ENCODE measurements at places on chromosomes 16 and 17.

GRCh38 chr17:81097134-81097942, 62.4 kb downstream of the BAIAP2 start:
- DNase-seq: peak; percentile 47

DNA sequence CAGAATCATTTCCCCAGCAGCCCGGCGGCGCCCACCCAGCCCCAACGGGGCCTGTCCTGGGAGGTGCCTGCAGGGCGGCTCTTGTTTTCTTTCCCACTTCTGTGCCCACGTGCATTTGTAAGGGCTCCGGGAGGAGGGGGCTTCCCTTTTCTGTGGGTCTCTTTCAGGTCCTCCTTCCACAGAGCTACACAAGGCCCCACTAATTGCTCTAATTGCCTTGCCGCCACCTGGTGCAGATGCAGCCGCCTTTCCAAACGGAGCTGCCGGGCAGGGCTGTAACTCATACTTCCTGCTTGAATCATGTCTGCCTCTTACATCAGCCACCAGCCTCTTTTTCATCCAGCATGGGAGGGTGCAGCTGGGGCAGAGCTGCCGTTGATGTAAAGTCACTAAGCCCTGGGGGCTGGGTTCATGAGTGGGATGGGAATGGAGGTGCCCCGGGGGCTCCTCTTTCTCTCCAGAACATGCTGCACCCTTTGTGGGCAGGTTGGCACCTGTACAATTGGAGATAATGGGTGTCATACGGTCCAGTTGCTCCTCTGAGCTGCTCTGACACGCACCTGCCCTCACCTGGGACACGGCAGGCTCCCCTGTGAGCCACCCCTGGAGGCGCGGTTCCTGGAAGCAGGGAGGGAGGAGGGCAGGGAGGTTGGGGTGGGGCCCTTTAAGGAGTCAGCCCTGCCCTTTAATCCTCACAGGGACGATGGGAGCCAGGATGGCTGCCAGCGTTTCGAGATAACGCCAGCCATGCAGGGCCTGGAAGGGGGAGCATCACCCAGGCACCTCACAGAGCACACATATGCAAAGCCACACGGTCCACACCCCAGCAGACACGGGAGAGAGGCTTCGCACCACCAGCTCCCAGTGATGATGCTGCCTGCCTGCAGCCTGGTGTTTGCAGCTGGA, 41.1 kb upstream of the KLHDC4 start:
- no peak for DNase-seq

- no peak for DNase-seq
These were observed 8.6 kb downstream of the HIC1 start for GRCh38 chr17:2063261-2064146.

DNA sequence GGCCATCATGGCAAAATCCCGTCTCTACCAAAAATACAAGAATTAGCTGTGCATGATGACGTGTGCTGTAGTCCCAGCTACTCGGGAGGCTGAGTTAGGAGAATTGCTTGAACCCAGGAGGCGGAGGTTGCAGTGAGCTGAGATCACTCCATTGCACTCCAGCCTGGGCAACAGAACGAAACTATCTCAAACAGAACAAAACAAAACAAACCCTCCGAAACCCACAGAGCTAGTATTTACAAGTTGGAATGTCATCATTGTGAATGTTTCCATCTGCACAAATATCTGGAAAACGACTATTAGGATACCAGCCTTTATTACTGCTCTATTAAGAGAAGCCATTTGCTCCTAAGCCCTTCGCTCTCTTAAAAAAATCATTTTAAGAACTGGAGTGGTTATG, 26.0 kb downstream of the SMARCE1 start:
- no peak for DNase-seq

DNA sequence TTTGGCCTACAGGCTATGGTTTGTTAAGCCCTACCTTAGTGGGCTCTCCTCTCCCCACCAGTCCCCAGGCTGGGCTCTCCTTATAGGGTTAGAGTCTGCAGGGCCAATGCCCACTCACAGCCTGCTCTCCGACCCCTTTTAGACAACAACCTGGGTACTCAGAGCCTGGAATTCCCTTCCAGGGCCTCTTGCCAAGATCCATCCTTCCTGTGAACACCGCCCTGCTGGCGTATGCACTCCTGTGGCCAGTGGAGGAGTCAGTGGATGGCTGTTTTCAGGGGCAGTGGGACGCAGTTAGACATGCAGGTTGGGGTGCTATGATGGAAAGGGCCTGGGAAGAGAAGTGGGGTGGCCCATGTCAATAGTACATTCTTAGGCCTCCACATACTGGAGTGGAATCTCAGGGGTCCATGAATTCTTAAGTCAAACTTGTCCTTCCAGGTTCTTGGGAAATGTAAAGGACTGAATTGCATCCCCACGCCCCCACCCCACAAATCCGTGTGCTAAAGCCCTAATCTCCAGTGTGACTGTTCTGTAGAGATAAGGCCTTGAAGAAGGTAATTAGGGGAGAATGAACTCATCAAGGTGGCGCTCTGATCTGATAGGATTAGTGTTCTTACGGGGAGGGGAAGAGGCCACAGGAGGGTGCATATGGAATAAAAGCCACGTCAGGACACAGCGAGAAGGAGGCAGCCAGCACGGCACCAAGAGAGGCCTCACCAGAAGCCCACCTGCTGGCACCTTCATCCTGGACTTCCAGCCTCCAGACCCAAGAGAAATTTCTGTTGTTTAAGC, 81.6 kb upstream of the CACNG5 start:
- DNase-seq: no peak

DNA sequence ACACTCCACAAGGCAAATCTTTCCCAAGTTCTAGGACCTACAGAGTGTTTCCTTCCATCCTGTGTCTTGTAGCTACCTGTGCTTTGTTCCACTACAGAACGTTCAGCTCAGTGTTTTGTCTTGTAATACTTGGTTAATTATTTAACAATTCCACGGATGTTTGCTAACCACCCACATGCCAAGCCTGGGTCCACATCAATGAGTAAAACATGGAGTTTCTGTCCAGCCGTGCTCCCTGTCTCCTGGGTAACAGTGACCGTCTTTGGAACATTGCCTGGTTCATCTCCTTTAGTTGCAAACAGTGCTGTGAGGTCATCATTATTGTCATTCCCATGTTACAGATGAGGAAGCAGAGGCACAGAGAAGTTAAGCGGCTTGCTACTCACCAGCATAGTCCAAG, 41.3 kb downstream of the IRF8 start:
- DNase-seq: no peak

- no peak for DNase-seq
These were observed 30.6 kb downstream of the MRM3 start for GRCh38 chr17:812638-813204.

DNA sequence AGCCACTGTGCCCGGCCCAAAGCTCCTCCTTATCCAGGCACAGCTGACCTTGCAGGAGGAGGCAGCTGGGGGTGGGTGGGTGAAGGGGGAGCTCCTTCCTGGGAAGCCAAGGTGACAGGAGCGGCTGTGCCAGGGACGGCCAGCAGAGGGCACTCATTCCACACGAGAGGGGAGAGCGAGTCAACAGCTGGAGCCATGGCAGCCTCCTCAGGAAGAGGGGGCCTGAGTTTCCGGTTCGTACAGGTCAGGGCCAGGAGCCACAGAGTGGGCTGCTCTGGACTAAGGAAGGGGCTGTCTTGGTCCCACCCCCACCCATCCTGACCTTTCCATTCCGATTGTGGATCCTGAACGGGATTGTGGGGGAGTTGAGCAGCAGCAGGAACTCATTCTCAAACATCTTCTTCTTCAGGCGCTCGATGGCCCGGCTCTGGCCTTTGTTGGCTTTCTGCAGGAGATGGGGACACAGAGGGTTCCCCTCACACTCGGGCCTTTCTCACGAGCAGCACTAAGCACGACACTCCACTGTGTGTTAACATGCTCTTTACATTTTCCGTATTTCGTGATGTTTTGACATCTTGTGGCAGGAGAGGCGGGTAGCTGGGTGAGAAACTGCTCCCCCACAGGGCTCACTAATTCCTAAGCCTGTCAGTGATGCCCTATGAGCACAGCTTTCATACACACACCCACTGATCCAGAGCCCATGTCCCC, 61.6 kb downstream of the TIMM22 start:
- DNase-seq: peak; percentile 30

DNA sequence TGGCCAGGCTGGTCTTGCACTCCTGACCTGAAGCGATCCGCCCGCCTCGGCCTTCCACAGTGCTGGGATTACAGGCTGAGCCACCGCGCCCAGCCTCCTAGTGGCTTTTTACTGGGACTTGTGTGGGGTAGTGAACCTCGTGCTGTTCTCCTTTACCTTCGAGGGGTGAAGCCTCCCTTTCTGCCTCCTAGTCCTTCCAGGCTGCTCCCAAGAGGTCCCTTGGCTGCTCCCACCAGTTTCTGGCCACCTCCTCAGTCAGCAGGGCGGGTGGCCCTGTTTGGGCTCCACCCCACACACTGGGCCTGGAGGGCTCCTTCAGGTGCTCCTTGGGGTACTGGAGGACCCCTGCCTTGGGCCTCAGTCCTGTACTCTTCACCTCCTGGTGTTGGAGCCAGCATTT, 70.9 kb upstream of the ZNF750 start:
- no peak for DNase-seq

DNA sequence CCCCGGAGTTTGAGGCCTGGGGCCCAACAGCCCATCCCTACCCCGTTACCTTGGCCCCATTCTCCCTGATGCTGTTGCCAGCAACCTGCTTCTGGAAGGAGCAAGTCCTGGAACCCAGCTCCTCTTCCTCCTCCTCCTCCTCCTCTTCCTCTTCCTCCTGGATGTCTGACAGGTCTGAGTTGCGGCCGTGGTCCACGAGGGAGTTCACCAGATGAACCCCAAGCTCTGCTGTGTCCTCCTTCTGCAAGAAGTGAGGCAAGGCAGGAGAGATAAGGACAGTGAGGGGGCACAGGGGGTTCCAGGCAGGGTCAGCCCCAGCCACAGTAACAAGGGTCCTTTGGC, 18.7 kb downstream of the TSPOAP1 start:
- no peak for DNase-seq

GRCh38 chr17:49390548-49391324, 23.9 kb downstream of the PHB1 start:
- DNase-seq: no peak

GRCh38 chr17:29760279-29761039, 137.7 kb upstream of the CORO6 start:
- peak; percentile 18 for DNase-seq

GRCh38 chr16:1614456-1615102, 2.4 kb downstream of the CRAMP1 start:
- no peak for DNase-seq

DNA sequence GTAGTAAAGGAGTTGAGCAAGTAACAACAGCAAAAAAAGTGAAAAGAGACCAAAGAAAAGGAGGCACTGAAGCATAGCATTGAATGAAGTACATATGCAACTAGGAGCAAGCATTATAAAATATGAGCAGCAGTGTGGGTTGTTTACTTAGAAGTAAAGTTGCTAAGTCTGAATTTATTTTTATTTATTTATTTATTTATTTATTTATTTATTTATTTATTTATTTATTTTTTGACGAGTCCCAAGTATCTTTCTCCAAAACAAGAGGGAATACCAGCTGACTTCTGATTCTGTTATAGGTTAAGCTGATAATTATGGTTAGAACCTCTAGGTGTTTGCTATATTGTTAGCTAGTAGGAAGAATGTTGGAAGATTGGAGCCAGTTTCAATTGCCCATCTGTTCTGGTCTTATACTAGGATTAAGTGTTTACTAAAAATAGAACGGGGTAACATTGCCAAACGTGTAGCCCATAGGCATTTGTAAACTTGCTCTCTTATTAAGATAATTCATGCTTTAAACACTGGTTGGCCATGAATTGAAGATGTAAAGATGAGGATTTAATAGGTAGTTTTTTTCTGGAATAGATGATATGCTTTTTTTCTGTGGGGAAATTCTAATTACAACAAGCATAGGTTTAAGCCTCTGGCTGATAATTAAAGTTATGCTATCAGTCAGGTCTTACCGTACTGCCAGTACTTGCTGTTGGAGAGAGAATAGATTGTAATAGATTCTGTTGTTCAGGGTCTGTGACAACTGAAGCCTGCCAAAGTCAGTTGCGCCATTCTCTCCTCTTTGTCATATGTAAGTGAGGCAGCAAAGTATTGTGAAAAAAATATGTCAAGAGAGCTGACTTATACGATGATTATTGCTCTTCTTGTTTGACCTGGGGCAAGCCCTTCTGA, 66.7 kb downstream of the PPM1E start:
- DNase-seq: no peak

Measured in stimulated activated CD8-positive, alpha-beta memory T cell treated with anti-CD3 and anti-CD28 coated beads, Interleukin-4, amount 100 ng/mL, for 24 hours (primary cell).